ENCODE measurements at places on chromosomes 5 and 9. TPM values are rescaled to one million over a fixed set of nuclear protein-coding genes. Genes with fewer than 3 reads are reported as not detected.

Gene KCTD16
- 2.6 TPM for total RNA-seq

Gene PBX3
- total RNA-seq, result 9.3 TPM

Gene IL5
- total RNA-seq, result not detected

Gene PCDHAC2
- 2.8 TPM for total RNA-seq

Gene CAMK2A
- not detected for total RNA-seq

Gene BNC2
- 0.12 TPM for total RNA-seq

Gene CD14
- 0.96 TPM for total RNA-seq

Gene IL3
- total RNA-seq, result not detected

Gene GCNT4
- total RNA-seq, result 1.3 TPM

Gene TRPM3
- total RNA-seq, result 0.37 TPM

Gene HTR4
- not detected for total RNA-seq

- no peak for DNase-seq
Observed at GRCh38 chr5:134371834-134372340, 518 bp downstream of the UBE2B start.

GRCh38 chr5:115069087-115069968 is 100.4 kb downstream of the TRIM36 start:
- DNase-seq, result peak; percentile 41

GRCh38 chr5:148998174-148998797 is 64.6 kb downstream of the SH3TC2 start:
- peak; percentile 44 for DNase-seq

- DNase-seq, result no peak
Observed at GRCh38 chr5:131679911-131680310, 44.9 kb upstream of the RAPGEF6 start.

DNA sequence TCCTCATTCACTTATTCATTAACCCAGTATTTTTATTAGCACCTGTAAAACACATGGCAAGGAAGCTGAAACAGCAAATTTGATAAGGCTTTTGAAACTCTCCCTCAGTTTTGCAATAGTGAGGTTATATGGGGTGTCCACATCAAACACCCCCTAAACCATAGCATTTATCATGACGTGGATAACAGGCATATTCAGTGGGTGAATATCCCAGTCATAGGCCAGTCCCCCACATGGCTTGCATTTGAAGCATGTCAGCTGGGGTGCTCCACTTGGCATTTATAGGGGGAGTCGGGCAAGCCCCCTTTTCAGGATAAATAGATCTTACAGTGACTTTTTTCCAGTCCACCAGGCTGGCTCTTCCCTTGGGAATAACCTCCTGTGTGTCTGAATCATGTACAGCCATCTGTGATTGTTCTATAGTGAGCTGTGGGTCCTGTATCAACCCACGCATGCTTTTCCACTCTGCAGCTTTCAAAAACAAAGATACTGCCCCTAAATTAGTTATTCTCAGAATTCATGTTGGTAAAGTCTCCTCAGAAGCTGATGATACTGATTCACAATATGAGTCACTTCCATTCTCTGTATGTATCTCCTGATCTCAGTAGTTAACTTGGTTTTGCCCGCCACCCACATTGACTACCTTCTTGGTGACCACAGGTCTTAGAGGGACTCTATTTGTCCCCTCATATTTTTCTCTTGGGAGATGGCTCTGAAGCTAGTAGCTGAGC is 84.4 kb upstream of the SPIN1 start:
- DNase-seq, result no peak

DNA sequence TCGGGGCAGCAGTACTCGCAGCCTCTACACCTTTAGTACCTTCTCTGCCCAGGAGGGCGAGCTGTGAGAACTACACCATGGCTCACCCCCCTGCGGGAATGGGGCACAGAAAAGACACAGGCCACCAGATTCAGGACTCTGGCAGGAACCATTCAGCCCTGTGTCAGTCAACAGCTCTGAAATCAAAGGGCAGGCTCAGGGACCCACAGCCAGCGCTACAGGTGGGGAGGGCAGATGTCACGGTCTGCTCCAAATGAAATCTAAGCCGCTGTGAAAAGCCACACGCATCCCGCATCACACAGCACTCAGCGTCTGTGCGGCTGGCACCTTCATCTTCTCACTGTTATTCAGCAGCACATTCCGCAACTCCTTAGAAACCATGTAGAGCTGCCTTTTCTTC is 27.9 kb downstream of the NSUN2 start:
- DNase-seq, result no peak

DNA sequence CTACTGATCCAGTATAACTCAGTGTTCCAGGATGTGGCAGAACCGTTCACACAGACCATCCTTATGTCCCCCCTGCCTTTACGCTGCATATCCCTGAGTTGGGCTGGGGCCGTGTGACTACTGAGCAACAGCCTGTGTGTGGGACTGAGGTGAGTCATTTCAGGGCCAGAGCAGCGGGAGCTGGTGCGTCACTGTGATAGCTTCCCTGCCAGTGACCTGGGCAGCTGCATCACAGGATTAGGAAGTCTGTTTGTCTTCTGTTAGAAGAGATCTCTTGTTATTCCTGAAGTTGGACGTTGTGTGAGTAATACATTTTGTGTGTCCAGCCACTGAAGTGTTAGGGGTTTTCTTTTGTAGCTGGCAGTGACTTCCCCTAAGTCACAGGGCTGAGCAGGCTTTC is 35.6 kb downstream of the TPPP start:
- DNase-seq, result peak; percentile 91

DNA sequence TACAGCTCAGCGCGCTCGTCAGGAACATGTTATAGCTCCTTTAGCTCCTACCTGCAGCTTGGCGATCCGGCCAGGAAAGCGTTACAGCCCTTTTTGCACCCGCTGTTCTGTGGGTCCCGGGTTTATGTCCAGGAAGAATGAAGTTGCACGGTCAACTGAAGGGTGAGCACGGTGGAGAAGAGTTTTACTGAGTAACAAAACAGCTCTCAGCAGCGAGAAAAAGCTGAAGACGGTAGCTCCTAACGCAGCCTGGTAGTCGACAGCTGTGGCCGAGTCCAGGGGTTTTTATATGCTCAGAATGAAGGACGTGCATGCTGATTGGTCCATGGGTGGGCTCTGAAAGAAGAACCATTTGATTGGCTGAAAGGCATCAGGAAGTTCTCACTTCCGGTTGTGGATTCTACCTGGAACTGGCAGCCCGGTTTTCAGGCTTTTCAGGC is 1830.1 kb upstream of the NUDT12 start:
- DNase-seq, result no peak

Data from Caki2 (cell line).